ENCODE measurements at places on chromosomes 11 and 22.

DNA sequence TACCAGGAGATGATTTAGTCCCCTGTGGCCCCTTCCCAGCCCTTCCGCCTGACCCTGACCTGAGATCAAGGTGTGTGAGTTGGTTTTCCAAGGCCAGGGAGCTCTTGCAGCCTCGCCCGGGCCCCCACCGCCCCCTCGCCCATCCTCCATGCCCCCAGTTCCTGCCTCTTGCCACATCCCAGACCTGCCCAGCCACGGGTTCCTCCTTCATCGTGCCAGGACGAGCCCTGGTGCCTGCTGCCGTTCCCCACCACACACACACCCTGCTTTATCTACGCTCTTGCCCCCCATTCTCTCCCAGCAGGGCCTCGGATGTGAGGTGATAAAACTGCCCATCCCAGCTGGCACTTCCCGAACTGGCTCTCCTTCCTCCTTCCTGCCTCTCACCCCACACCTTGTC is 1.4 kb upstream of the LIF start:
- no peak for DNase-seq

DNA sequence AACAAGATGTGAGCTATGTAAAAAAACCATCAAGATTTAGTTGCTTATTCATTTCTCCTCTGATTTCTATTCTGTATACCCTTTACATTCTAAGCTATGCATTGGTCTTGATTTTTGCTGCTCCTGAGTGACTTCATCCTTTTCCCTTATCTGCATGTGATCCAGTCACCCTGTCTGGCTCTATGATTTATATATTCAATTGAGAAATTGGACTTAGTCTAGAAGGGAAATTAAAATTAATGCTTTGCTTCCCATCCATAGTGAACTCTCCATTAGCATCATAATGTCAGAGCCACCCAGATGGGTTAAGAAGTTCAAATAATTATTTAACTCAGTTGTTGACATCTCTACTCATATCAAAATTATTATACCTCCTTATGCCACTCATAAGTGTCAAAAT is 5.0 kb downstream of the JRKL start:
- no peak for DNase-seq

- no peak for DNase-seq
These were observed 101.2 kb downstream of the APOL5 start for GRCh38 chr22:35818897-35819296.

DNA sequence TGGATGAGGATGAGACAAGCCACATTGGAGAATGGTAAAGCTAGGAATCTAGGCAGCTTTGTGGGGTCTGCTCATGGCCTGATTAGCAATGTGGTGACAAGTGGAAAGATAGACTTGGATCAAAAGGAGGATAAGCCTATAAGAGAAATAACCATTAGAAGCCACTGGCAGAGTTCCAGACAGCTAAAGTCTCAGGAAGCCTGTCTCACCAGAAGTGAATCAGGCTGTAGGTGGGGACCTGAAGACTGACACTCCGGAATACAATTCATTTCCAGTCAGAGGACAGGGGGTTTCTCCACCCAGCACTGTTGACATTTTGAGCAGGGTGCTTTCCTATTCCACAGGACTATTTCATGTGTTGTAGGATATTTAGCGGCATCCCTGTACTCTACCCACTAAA is 129.7 kb downstream of the ARHGAP42 start:
- no peak for DNase-seq

- no peak for DNase-seq
These were observed 63.3 kb downstream of the LDLRAD3 start for GRCh38 chr11:36007127-36007655.

DNA sequence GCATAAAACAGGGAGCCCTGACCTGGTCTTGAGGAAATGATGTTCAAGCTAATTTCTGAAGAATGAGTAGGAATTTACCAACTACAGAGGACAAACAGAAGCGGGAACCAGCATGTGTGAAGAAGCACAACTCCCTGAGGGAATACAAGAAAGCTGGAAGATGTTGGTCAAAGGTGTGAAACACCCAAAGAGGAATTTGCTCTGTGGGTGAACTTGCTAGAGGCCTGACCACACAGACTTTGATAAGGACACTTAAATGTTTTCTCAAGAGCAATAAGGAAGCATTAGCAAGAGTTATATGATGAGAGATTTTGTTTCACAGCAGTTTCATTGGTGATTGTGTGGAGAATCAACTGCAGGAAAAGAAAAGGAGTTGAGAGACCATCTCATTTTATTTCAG is 17.6 kb downstream of the SLC5A12 start:
- DNase-seq = no peak

DNA sequence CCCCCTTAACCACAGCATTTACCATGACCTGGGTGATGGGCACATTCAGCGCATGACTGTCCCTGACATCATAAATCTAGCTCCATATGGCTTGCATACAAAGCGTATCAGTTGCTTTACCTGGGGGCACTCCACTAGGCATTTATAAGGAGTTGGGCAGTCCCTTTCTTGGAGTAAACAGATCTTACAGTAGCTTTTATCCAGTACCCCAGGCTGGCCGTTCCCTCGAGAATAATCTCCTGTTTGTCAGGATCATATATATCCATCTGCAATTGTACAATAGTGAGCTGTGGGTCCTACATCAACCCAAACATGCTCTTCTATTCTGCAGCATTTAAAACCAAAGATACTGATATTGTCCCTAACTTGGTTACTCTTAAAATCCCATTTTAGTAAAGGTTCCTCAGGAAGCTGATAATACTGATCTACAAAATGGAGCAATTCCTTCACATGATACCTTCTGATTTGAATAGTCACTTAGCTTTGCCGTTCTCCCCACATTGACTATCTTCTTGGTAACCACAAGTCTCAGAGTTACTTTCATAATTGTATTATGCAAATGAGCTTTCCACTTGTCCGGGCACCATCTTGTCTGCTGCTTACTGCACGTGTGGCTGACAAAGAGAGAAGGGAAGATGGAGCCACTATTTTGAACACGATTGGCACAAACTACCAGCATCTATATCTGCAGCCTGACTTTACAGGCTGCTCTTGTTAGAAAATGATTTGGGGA is 205.0 kb downstream of the CWF19L2 start:
- no peak for DNase-seq

GRCh38 chr11:125750629-125751028 is 4.5 kb downstream of the PATE1 start:
- DNase-seq = no peak

GRCh38 chr11:61866231-61866957 is 25.0 kb downstream of the FADS3 start:
- no peak for DNase-seq

DNA sequence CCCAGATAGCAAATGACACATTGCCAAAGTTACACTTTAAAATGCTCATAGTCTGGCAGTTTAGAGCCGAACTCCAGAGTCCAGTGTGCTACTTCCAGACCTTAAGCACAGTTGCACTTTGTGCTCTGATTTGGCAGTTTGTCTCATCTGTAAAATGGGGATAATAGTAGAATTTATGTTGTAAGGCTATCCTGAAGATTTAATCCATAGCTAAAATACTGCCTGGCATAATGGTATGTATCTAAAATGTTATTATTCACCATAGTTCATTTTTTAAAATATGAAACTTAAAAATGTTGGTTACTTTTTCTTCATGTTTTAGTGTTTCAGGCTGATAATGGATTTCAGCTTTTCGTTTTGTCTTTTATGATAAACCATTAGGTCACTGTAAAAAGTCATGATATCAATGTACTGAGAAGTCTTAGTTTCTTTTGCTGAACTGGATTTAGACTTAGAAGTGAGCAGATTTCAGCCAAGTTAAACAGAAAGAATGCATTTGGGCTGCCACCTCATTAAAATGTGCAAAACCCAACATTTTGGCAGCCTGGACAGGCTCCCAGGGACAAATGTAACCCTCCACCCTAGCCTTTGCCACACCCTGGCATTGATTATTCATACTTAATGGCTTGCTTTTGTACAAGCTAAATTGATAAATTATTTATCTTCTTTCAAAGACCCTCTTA is 933 bp downstream of the OLFML1 start:
- DNase-seq = no peak

DNA sequence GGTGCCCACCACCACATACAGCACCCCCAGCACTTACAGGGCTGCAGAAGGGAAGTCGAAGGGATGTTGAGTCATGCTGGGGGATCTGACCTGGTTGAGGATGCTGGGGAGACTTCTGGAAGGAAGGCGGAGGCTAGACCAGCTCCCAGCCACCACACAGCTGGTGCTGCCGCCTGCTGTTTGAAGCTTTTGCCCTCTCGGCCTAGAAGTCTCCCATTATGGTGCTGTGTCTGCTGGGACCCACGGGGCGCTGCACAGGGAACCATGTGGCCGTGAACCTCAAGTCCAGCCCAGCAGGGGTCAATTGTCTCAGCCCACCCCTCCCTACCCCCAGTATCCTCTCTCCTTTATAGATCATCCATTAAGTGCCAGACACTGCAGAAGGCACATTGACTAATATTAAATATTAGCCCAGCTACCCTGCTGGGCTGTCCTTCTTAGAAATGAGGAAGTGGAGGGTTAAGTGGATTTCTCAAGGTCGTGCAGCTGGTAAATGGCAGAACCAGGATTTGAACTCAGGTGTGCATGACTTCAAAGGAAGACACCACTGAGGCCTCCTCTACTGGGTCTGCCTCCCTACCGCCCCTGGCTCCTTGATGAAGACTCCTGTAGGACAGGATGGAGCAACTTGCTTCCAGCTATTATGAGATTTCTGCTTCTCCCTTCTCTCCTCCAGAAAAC is 49.7 kb downstream of the CYTH4 start:
- no peak for DNase-seq

Measured in GM19239 (cell line).